ENCODE measurements at places on chromosomes 2 and 18.

DNA sequence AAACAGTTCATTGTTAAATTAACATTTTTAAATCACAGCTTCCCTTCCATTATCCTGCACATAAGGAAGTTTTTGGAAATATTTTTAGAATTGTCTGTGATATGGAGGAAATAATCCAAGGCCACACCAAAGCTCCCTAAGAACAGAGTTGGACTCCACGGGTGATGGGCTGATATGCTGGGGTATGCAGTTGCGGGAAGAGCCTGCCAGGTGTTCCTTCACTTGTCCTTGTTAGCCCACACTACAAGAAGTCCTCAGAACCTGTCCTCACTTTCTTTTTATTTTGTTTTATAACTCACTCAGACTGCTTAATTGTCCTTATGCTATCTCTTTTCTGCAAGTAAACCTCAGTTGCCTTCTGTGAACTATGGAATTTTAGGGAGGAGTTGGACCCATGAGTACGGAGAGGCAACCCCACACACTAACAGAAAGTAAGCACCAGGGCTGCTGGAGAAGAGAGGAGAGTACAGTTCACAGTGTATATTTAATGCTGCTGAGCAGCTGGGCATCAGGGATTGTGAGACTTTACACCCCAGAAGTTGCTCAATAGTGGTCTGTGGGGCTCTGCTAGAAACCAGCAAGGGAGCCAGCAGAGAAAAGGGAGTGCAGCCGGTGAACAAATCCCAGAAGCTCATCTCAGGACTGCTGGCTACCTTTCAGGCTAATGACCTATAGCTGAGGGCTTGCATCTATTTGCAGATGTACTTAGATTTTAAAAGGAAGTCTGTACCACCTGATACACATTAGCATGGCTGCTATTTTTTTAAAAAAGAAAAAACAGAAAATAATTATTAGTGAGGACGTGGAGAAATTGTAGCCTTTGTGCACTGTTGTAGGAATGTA lies 280.1 kb upstream of the STON1 start:
- no peak for DNase-seq

DNA sequence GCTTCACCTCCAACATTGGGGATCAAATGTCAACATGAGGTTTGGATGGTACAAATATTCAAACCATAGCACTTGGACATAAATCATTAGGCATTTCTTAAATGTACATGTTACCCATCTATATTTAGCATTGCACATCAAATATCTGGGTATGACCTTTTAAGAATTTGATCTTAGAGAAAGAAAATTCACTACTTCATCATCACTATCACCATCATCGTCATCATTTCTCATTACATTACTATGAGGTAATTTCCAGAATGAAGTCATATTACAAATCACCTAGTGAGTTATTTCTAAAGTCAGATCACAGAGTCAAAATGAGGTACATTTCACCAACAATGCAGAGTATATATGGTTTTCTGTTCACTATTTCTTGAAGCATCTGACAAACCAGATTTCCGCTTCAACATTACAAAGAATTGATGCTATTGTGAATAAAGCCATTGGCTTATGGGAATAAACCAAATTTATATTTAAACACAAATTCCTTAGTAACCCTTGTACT lies 356.4 kb upstream of the GYPC start:
- DNase-seq = no peak

- DNase-seq = no peak
These were observed 5.2 kb downstream of the IL37 start for GRCh38 chr2:112916145-112916571.

DNA sequence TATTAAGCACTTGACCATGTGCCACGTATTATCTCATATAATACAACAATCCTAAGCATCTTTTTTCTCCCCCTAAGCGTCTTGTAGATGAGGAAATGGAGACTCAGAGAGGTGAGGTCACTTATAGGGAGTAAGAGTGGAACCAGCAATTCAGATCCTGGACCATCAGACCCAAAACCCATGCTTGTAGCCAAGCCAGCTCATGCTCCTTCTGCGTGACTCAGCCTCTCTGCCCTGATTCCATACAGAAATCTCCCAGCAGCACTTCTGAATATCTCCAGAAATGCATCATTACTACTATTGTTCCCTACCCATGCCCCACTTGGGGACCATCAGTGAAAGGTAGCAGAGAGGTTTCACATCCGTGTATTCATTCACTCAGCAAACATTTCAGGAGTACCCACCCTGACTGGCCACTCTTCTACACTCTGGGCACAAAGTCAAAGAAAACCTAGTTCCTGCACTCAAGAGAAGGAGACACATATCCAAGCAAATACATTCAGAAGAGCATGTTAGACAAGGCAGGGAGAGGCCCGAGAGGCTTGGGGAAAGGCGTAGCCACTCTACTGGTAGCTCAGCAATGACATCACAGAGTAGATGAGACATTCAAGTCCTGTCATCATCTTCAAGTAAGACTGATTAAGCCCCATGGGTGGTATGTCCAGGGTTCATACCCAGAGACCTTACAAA lies 141.9 kb downstream of the MTCL1 start:
- DNase-seq = no peak

DNA sequence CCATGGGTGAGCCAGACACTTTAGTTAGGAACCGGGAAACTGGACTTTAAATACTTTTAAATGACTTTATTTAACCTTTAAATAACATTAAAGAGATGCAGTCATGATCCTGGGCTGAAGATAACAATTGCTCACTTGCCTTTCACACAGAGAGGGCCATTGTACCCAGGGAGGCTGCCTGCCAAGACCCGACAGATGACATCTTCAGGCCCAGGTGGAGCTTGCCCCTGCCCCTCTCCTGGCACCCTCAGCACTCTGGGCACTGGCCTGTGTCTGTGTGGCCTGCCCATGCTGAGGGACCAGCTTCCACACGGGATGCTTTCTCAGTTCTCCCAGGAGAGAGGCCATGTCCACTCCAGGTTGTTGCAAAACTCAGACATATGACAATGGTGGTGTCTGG lies 216.4 kb upstream of the MYT1L start:
- no peak for DNase-seq

DNA sequence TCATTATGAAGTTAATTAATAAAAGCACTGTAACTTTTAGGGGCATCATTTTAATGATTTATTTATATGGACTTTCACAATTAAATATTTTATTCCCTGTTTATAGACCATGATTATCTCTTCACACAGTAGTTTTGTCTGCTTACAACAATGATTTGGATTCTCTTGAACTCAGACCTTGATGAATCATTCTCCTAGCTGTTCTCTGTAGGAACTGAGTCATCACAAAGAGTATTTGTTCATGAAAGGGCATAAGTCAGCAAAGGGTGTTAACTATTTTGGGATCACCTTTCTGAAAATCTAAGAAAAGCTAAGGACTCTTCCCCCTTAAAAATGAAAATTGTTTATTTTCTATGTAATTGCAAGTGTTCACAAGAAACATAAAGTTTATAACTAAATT lies 461.1 kb upstream of the UBE2E3 start:
- DNase-seq = no peak

DNA sequence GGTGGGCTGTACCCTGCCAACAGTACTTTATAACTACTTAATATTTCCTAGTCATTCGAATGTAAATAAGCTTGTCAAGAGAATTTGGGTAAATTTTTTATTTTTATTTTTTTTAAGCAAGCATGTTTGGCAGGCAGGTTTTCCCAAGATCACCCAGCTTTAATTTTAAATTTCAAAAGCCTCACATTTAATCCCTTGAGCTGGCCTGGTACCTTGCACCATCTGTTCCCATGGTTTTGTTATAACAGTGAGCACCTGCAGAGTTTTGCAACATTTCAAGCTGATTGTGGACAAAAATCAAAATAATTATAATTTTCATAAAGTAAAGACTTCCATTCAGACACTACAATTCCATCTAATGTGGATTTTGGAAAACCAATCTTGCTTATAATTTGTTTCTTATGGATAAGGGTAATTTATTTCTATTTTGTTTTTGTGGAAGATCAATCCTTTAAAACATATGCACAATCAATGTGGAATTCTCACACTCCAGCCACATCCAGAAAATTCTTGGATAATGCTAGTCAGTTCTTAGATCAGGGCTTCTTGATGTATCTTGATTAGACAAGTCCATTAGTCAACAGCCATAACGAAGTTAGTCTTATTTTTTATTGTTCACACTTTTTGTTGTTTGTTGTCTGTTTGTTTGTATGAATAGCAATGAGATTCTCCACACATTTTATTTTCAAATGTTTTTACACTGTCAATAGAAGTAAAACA lies 689.3 kb downstream of the NR4A2 start:
- no peak for DNase-seq

- no peak for DNase-seq
These were observed 3.5 kb downstream of the SNTG2 start for GRCh38 chr2:953975-954686.

- DNase-seq = no peak
These were observed 5.5 kb upstream of the SFT2D3 start for GRCh38 chr2:127695491-127696472.

DNA sequence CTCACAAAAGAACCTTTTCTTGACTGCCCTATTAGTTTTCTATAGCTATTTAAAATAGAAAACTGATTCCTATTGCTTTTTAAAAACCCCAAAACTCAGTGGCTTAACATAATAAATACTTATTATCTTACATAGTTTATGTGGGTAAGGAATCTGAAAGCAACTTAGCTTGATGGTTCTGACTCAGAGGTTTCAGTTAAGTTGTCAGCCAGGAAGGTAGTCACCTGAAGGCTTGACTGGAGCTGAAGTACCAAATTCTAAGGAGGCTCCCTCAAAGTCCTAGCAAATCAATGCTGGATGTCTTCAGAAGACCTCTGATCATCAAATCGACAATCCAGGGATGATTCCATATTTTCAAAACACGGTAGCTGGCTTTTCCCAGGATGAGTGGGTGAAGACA lies 546.6 kb upstream of the CDH2 start:
- DNase-seq = no peak
